Activated CD4-positive, alpha-beta T cell treated with anti-CD3 and anti-CD28 coated beads, Interleukin-10, Interleukin-2, amounts not matched to agents 100 ng/mL and 50 ng/mL, durations not matched to agents 16 hours and 8 hours (primary cell): ENCODE measurements at places on chromosomes 16 and 17.
A peak's percentile ranks its signal among the peaks of the same experiment; 100 is the strongest.

DNA sequence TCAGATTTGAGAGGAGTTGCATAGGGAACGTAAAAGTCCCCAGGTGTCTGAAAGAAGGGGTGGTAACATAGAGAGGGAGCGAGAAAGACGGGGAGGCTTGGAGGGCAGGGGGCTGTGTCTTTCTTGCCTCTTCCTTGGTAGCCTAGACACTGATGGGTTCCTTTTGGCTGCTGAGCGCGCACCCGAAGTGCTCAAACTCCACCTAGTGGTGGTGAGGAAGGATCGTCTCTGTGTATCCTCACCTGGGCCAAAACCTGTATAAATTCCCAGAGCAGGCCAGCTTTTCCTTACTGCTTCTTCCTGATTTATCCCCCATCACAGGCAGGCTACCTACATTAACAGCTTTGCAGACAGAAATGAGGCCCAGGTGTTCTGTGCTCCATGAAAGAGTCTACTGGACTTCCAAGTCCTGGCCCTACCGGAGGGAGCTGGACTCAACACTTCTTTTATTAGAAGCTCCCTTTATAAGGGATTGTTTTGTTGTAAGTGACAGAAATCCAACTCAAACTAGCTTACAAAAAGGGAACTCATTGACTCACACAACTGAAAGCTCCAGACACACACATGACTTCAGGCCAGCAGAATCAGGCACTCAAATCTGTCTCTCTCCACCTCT lies 5.5 kb upstream of the SLC25A35 start:
- DNase-seq = peak; percentile 77

DNA sequence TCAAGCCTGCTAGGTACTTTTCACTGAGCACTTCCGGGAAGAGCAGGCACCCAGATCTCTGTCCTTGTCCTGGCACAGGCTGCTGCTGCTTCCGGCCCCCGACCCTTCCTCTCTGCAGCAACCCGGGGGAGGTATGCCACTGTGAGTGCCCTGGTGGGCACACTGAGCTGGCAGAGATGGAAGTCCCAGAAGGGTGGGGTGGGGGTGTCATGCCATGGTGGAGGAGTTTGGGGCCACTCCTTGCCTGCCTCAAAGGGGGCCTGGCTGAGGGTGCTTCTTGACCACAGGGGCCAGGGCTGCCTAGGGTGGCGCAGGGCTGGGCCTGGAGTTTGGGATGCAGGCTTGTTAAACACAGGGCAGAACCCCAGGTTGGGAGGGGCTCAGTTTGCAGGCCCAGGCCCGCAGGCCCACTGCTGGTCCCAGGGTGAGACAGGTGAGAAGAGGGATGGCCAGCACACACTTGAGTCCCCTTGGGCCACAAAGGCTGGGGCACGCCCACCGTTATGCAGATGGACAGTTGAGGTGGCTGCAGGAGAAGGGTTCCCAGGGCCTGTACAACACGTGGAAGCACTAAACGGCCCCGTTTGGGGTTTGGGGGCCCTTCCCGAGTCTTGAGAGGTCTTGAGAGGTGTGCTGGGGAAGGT lies 8.7 kb downstream of the TMEM235 start:
- DNase-seq = no peak

DNA sequence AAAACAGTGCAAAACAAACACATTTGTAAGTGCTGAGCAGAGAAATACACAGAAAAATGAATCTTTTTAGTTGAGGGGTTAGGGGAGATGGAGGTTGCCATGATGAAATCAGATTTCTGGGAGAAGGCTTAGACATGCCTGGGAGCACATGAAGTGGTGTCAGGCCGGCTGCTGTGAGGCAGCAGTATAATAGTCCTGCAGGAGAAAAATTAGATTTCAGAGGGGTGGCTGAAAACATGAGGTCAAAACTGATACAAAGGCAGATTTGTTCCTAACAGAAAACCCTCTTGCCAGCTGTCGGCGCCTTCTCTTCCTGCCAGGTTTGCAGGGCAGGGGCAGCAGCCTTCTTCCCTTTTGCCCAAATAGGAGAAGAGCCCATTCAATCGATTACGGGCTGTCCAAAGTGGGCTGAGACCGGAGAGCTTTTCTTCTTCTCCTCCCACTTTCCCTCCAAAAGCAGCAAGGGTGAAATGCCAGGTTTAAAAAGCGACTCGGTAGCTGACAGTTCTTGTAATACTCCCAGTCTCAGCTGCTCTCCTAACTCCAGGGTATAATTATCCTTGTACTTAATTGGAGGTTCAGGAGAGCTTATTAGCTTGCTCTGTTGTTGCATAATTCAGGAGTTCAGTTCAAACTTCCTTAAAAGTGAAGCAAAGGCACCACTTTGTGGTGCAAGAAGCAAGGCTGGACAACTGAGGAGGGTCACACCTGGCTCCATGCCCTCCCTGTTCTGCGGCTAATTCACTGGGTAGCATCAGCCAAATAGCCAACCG lies 80.0 kb downstream of the PCTP start:
- DNase-seq = no peak

GRCh38 chr16:78326731-78327130 lies 227.3 kb downstream of the WWOX start:
- no peak for DNase-seq

DNA sequence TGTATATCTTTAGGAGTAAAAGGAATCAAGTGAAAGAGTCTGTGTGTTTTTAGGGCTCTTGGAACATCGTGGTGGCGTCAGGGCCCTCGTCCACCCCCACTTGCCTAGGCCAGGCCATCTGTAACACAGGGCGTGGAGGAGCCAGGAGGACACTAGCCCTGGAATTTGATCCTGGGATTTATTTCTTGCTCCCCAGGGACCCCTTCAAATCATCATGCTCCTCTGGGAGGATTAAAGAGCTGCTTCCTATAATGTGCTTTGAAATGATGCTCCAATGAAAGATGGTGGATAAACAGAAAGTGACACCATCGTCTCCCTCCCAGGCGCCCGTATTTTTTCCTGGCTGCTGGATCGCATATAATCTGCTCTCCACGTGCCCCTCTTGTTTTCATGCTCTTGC lies 113.3 kb downstream of the AATF start:
- no peak for DNase-seq

DNA sequence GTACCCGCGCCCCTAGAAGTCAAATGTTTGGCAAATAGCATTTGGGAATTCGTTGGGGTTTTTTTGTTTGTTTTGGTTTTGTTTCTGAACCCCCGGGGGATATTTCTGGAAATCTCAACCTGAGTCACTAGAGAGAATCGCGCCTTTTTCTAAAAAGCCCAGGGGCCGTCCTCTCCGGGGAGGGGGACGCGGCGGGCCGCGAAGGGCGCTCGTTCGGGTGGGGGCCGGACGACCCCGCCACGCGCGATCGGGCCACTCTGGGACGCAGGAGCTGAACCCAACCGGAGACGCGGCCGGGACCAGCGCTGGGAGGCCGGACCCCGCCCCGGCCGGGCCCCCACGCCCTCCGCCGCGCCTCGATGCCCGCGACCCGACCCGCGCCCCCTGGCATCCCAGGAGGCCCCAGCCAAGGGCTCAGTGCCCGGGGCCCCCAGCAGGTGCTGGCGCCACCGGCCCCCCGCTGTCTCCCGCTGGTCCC lies 302 bp downstream of the LITAF start:
- no peak for DNase-seq

DNA sequence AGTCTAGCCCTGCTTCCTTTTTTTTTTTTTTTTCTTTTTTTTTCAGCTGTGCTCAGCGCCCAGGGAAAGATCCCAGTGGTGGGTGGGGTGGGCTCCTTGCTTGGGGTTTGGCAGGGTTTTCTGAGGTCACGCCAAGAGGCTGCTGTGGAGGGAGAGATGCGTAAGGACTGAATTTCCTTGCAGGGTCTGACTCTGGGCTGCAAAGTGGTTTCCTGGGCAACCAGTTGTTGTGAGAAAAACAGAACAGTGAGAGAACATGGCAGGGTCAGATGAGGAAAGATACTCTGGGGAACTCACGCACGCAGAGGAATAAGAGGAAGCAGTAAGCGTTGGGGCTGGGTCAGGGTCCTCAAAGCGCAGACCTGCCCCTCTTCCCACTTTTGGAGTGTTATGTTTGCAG lies 119.5 kb downstream of the IRF8 start:
- DNase-seq = no peak

- no peak for DNase-seq
These were observed 2.0 kb downstream of the RNF40 start for GRCh38 chr16:30764086-30764485.

- no peak for DNase-seq
These were observed 43.1 kb downstream of the PIK3R5 start for GRCh38 chr17:8922451-8922850.

- no peak for DNase-seq
These were observed 389 bp downstream of the DUS1L start for GRCh38 chr17:82065193-82065637.

GRCh38 chr17:78683408-78683961 lies 98.6 kb downstream of the CYTH1 start:
- no peak for DNase-seq

GRCh38 chr17:76467366-76467765 lies at the start of gene AANAT:
TSS of gene AANAT (plus strand) at chr17:76467603. CDS start at chr17:76468747, 1,144 bp downstream.
- DNase-seq = no peak

- no peak for DNase-seq
These were observed 29.3 kb downstream of the AKAP10 start for GRCh38 chr17:19948116-19948943.

GRCh38 chr16:82695806-82696205 lies 69.0 kb downstream of the CDH13 start:
- DNase-seq = no peak

DNA sequence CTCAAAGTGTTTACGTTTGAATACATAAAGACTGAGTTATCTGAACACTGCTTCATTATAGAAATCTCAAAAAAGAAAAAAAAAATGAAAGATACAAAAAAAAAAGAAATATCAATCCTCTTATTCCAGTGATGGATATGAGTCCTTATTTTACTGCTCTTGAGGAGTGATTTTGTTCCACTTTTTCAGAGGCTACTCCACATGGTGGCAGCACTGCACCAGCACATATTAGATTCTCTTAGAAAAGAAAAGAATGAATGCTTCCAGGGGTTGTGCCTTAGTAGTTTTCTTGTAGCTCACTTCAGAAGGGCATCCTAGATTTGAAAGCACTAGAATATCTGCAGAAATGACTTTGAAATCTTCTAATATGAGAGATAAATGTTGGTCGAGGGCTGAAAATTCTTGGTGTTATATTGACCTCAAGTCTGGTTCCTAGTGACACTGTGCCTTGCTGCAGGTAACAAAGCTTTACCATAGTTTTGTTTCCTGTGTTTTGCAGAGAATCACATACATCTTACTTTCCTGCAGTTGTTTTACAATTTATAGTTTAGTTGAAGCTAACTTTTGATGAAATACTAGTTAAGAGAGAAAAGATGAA lies 25.9 kb downstream of the AP2B1 start:
- peak; percentile 29 for DNase-seq

DNA sequence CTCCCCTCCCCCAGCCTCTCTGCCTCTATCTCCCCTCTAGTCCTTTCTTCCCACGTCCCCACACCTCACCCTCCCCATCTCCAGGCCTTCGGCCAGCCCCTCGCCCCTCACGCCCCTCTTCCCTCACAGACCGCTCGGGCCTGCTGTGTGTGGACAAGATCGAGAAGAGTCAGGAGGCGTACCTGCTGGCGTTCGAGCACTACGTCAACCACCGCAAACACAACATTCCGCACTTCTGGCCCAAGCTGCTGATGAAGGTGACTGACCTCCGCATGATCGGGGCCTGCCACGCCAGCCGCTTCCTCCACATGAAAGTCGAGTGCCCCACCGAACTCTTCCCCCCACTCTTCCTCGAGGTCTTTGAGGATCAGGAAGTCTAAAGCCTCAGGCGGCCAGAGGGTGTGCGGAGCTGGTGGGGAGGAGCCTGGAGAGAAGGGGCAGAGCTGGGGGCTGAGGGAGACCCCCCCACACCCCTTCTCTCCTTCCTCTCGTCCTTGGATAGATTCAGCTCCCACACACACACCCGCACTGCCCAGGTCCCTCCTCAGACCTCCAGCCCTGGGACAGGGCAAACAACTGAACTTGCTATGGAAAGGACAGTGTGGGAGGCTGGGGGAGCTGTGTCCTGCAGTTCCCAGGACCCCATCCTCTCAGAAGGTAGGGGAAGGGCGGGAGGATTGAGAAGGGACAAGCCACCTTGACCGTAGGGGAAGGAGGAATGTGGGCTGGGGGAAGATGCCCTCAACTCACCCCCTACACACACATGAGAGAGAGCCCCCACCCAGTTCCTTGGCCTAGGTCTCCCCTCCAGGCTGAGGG lies 11.1 kb downstream of the NR1D1 start:
- no peak for DNase-seq

DNA sequence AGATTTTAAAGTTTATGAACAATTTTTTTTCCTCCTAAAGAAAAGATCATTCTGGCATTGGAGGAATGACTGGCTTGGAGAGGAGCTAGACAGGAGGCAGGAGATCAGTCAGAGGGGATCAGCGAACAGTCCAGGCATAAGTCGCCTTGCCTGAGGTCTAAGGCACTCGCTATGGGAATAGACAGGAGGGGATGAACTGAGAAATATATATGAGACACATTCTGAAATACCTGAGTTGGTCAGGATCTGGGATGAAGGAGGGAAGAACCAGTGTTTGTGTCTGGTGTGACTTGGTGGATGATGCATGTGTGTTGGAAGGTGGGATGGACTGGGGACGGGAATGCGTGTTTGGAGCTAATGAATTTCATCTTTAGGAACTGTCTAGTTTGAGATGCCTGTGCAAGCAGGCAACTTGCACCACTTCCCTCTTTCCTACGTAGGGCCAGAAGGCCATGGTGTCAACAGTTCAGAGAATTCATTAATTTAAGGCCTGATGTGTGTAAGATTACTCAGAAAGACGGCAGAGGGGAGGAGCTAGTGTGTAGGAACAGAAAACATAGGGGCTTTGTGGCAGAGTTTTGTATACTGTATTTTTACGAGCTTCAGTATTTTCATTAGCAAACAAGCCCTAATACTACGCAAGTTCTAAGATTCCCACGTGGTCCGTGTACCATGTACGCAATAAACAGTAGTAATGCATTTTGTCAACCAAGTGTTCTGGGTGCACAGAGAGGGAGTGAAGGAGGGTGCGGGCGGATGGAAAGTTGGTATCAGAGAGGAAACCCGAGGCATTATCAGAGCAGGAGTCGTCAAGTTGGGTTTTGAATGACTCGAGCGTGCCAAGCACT lies 825 bp downstream of the HEATR6 start:
- DNase-seq = peak; percentile 40

GRCh38 chr17:28584434-28584833 lies 7.7 kb upstream of the ALDOC start:
- DNase-seq = no peak

GRCh38 chr17:50884439-50885311 lies 18.5 kb upstream of the TOB1 start:
- no peak for DNase-seq

GRCh38 chr16:4505356-4506147 lies 29.4 kb downstream of the HMOX2 start:
- DNase-seq = peak; percentile 86

DNA sequence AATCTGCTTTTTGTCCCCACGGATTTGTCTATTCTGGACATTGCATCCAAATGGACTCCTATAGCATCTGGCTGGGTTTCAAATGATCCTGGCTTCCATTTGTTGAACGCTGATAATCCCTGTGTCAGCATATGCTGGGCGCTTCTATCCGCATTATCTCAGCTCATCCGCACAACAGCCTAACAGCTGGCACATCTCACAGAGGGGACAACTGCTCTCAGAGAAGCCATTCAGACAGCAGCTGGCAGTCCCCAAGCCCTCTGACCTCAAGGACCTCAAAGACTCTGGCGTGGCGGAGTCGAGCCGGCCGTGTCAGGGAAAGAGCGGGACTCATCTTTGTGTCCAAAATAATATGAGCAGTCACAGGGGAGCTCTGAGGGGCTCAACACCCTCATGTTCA lies 82.3 kb downstream of the NT5M start:
- no peak for DNase-seq
